ENCODE measurements at places on chromosomes 6 and 20.

- no peak for DNase-seq
Measured at GRCh38 chr6:116695401-116695800, 14.4 kb downstream of the KPNA5 start.

DNA sequence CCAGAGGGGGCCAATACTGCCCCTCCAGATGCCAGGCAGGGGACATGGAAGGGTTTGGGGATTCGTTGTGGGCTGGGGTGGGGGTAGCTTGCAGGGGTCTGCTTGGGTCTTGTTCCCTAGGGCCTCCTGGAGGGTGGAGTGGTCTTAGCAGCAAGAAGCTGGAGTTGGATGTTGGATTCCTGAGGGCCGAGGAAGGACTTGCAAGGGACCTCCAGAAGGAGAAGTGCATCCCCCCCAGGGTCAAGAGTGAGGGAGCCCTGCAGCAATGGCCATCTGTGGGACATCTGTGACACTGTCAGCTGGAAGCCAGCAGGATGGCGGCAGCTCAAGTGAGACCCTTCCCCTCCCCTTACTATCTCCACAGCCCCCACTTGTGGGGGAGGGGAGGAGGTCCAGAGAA, 25.4 kb upstream of the CCN5 start:
- DNase-seq = no peak

DNA sequence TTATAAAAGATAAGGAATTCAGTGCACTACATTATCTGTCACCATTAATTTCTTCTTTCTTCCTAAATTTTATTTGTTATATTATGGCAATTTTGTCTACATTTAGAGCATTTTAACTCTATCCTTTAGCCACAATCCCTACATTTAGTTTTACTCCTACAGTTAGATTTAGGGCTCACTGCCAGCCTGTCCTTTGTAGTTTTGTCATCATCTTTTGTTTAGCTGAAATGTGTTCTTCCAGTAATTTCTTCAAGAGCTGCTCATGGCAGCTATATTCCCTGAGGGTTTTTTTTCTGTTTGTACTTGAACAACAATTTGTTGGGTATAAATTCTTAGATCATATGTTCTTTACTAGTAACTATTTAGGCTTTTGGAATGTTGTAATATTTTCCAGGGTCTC, 72.7 kb upstream of the B3GAT2 start:
- no peak for DNase-seq

DNA sequence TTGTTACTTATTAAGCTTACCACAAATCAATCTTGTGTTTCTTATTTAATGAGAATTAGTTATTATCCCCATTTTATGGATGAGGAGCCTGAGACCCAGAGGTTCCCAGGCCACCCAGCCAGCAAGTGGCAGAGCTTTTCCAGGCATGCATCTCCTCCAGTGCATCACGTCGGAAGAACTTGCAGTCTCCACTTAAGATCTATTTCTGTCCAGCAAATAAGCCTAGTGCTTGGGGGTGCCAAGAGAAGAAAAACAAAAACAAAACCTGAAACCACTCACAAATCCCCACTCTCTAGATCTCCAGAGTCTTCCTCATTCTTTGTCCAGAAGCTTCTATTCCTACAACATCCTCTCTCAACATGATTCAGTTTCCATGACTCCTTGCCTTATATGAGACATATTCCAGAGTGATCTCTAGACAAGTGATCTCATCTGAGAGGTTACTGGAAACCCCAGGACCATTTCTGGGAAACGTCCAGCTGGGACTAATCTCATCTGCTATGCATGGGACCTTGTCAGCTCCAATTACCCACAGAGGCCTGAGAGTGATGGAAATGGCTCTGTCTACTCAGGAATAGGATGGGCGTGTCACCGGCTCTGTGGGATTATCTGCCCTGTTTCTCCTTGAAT, 4.1 kb downstream of the GUCA1B start:
- no peak for DNase-seq

GRCh38 chr20:47453167-47453782, 48.4 kb upstream of the NCOA3 start:
- no peak for DNase-seq

GRCh38 chr6:107244082-107244741, 128.9 kb upstream of the BEND3 start:
- no peak for DNase-seq

DNA sequence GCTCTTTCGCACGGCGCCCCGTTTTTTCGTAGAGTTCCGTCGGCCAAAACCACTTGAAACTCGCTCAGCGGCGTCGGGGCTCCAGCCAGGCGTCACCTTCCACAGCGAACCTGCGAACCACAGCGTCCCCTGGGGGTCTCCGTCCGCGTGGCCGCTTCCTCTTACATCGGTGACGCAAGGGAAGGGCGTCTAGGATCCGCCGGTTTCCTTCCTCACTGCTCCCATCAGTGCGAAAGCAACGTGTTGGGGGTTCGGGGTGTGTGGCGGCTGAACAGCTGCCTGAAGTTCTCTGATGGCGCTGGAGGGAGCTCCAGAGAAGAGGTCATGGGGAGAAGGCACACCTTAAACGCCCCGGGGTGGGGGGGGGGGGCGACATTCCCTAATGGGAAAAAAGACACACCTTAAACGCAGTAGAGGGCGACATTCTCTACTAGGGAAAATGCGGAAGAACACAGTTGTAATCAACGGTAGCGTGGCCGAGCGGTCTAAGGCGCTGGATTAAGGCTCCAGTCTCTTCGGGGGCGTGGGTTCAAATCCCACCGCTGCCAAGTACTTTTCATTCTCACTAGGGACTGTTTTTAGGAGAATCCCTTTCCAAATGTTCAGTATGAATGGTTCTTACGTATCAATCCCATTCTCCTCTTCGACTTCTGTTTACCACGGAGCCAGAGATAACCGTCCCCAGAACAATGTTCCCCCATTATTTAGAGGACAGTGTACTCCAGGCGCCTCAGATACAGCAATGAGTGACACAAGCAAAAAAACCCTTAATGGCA, 16.4 kb downstream of the ZNF311 start:
- DNase-seq = no peak

DNA sequence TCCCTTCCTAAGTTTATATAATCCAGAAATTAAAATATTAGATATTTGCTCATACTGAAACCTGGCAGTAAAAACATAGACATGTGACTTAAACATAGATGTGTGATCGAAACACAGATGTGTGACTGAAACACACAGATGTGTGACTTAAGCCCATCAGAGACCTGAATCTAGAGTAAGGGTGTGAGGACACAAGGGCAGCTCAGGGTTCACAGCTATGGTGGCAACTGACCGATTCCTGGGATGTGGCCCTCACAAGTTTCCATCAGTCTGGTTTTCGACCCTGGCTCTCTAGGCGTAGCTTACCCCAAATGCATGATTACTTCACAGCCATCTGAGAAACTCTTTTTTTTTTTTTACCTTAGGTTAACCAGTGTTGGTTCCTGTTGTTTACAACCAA, 137.0 kb downstream of the NRN1 start:
- no peak for DNase-seq

- no peak for DNase-seq
Measured at GRCh38 chr6:150894935-150895552, 29.5 kb downstream of the MTHFD1L start.

GRCh38 chr6:56815436-56815835, 139.5 kb upstream of the BEND6 start:
- DNase-seq = no peak

- no peak for DNase-seq
Measured at GRCh38 chr6:156824142-156824541, 47.0 kb downstream of the ARID1B start.

GRCh38 chr20:45346851-45347250, 1.4 kb downstream of the SDC4 start:
- no peak for DNase-seq

- DNase-seq = no peak
Measured at GRCh38 chr20:56628873-56629463, at the start of gene TFAP2C. TSS of gene TFAP2C (plus strand) at chr20:56629306. CDS start at chr20:56629545, 239 bp downstream.

- DNase-seq = no peak
Measured at GRCh38 chr20:47691625-47692024, 93.7 kb downstream of the SULF2 start.

GRCh38 chr6:12173181-12173580, 117.0 kb upstream of the EDN1 start:
- no peak for DNase-seq

GRCh38 chr20:2760297-2760951, 40.0 kb downstream of the CPXM1 start:
- DNase-seq = no peak

DNA sequence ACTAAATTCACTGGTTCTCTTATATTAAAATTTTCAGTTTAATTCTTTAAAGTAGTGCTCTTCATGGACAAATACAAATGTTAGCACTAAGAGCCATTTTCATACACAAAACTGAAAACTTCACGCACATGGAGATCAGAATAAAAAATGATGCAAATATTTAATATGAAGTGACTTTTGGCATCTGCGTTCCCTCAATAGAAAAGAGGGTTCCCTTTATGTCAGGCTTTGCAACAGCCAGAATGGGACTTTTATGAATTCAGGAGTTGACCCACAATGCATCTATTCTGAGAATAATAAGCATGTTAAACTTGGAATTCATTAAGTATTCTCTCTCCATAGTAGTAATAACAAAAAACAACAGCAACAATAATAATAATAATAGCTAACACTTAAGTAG, 125.8 kb downstream of the INSM1 start:
- DNase-seq = no peak

GRCh38 chr20:15823718-15824117, 749.5 kb downstream of the KIF16B start:
- no peak for DNase-seq

- no peak for DNase-seq
Measured at GRCh38 chr6:141488488-141488887, 644.2 kb upstream of the GJE1 start.

- no peak for DNase-seq
Measured at GRCh38 chr6:132101535-132101934, 150.4 kb upstream of the CCN2 start.

DNA sequence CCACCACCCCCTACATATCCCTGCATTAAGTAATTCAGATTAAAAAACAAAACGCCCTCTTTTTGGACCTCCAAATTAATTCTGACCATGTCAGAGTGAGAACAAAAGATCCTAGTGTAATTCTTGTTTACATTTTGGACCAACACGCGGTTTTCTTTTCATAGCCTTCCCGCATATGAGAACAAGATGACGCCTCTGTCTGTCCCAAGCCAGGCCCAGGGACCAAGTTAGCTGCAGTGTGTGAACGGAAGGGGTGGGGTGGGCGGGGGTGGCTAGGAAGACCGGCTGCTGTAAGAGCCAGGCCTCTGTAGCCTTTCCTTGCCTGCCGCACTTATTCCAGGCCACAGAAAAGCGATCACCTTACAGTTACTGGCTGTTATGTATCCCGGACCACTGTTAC, 68.0 kb downstream of the PLCG1 start:
- DNase-seq = no peak

GRCh38 chr6:75299801-75300530, 15.4 kb upstream of the TMEM30A start:
- no peak for DNase-seq

- no peak for DNase-seq
Measured at GRCh38 chr20:58523072-58523970, 8.1 kb upstream of the APCDD1L start.

DNA sequence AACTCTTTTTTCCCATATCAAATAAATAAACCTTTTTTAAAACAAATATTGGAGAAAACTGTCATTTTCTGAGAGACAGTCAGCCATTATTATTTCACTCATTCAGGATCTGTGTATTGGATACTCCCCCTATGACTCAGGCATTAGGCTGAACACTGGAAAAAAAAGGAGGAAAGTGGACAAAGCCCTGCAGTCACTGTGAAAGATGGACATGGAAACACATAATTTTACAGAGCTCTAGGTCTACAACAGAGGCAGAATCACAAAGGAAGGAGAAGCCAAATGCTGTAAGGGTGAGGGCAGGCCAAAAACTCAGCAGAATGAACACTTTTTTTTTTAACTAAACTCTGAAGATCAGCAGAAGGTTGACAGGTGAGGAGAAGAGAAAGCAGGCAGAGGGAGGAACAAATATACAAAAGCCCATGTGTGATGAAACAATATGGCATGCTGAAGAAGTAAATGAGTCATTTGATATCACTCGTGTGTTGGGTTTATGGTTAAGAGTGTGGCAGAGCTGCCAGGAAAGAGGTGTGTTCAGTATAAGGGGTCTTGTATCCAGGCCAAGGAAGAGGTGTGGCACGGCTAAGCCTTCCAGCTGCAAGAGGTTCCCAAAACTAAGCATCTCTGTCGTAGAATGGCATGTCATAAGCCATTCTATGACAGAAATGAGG, 39.1 kb downstream of the EPB41L2 start:
- DNase-seq = no peak

GRCh38 chr6:33896391-33897188, 92.8 kb upstream of the MLN start:
- no peak for DNase-seq

DNA sequence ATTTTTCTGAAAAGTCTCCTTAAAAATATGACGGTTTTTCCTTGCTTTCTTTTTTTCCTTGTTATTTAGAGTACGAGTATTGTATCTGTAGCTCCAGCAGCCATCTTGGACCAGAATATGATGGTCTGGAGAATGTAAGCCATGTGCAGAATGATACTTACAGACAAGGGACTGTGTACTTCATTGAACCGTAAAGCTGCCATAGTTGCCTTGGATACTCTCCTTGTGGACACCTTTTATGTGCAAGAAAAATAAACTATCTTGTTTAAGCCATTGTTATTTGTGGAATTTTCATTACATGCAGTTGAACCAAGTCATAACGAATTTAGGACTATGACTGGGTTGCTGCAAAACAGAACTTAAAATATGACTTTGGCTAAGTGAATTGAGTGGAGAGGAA, 485.8 kb upstream of the CITED2 start:
- no peak for DNase-seq

DNA sequence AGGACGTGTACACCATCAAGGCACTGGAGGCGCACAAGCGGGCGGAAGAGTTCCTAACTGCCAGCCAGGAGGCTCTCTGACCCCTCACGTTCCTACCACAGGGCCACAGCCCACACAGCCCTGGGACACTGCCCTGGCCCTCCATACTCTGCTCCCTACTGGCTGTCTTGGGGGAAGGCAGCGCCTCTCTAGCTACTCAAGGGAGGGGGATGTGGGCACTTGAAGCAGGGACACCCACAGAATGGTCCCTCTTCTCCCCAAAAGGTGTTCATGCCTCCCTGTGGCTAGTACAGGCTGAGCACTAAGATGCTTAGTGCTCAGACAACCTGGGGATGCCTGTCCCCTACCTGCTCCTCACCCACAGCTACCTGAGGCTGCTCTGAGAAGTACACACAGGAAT, 2.5 kb downstream of the MEA1 start:
- DNase-seq = no peak
